Pancreas (tissue), 10 donors: ENCODE measurements at places on chromosomes 1 and 21.

GRCh38 chr1:119962296-119962968, 66.1 kb upstream of the ADAM30 start:
- DNase-seq, result no peak

DNA sequence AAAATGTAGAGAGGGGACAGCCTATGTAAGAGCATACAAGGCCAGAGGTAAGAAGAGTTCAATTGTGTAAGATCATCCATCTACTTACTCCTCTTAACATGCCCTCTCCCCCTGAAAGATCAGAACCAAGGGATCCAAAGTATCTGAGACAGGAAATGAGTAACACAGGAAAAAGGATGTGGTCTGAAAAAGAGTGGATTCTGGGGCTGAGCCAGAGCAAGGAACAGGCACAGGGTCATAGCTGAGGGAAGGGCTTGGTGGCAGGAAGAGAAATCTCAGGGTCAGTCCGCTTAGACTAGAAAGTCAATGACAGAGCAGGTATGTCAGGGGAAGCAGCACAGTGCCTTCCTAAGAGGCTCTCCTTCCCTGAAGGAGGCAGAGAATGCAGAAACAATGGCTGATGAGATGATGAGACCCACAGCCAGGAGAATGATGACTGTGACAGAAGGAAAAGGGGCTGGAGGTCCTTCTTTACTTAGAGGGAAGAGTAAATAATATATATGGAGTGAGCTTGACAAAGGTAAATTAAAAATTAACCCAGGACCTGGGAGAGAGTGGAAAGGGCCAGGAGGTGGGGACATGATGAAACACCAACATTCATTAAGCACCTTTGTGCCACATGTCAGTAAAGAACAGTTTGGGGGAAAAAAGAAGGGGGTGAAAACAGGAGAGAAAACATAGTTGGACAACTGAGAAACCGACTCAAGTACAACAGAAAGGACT, 26.2 kb upstream of the A3GALT2 start:
- DNase-seq, result no peak

DNA sequence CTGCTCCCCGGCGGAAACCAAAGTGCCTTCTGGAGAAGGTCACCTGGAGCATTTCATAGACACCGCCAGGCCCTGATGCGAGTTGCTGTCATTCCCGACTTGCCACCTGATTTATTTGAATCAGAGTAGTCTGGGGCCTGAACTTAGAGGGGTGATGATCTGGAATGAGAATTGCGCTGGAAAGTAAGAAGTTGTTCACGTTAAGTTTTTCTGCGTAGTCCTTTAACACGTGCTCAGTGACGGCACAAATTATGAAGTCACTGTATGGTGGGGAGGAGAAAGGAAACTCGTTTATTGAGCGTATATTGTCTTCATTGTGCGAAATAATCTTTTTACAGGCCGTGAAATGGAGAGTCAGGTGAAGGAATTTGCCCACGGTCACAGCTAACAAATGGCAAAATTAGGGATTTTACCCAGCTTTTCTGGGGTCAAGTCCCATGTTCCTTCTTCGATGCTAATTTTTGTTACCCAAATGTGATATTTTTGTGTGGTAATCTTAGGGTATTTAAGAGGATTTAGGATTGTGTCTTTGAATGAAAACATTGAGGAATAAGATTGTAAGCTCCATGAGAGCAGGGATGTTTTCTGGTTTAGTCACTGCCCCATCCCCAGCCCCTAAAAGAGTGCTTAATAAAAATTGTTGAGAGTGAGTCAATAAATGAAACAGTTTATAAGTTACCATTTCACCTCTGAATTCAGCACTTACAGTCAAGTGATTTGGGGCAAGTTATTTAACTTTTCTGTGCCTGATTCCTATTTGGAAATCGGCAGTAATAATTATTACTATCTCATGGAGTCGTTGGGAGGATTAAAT, 46.4 kb upstream of the NBL1 start:
- DNase-seq, result no peak

- no peak for DNase-seq
These were observed 21.7 kb downstream of the RCOR3 start for GRCh38 chr1:211280910-211281309.

- DNase-seq, result no peak
These were observed 8.0 kb downstream of the OSBPL9 start for GRCh38 chr1:51624855-51625254.
